Dorsolateral prefrontal cortex (tissue), 122 donors: ENCODE measurements at places on chromosomes 4 and X. TPM values are rescaled to one million over a fixed set of nuclear protein-coding genes. Genes with fewer than 3 reads are reported as not detected.

DNA sequence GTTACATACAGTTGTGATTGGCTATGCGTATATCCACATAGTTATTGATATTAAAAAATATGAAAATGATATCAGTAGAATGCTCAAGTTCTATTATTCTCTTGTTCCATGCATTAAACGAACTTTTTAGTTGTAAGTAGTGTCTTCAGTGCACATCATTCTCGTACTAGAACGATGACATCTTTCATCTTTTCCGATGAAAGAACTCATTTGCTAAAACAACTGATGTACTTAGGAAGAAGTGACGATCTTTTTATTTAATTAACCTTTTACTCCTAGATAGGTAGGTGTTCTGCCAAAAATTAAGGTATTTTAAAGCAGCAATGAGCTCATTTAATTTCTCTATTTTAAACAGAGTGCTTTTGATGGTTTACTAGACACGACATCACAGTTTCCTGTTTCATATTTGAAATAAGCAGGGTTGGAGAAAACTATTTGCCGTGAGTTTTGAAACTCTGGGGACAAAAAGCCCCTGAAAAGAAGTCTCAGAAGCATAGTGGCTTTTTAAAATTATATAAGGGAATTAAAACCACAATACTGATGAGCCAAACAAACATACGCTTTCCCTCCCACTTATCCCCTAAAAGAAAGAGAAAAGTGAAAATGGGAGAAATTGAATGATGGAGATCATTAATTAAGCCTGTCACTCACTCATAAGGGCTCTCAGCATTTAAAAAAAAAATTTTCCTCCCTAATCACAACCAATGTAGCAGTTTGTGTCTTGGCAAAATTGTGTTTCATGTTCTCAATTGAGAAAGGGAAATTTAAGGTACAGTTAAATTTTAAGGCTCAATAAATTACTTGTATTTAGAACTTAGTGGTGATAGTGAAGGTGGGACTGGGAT is 25.6 kb downstream of the SPRY1 start:
- no peak for DNase-seq

- DNase-seq = no peak
Measured at GRCh38 chr4:112931001-112931400, 118.5 kb upstream of the ANK2 start.

DSPP gene
- not detected for total RNA-seq

GRCh38 chr4:56570041-56570440 is 64.5 kb downstream of the ARL9 start:
- no peak for DNase-seq

GRCh38 chrX:42472727-42473126 is 305.2 kb downstream of the PPP1R2C start:
- DNase-seq = no peak

DNA sequence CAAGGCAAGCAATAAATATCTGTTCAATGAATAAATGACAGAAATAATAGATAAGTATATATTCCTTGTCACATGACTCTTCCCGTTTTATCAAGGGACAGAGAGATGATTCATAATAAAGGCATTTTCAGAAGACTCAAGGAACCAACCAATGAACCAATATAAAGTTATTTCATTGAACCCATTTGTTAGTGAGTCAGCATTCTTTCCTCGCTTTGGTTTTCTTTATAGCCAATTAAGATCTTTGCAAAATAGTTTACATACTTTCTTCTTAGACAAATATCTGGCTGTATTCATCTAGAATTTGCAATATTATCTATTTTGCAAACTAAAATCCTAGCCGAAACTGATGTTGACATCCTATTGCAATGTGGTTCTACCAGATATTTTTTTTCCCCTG is 269.4 kb downstream of the IL15 start:
- no peak for DNase-seq

- no peak for DNase-seq
Measured at GRCh38 chrX:130830599-130831346, 72.2 kb downstream of the ENOX2 start.

- no peak for DNase-seq
Measured at GRCh38 chrX:37830371-37830770, 17.0 kb downstream of the DYNLT3 start.

- no peak for DNase-seq
Measured at GRCh38 chrX:64975491-64975890, 759 bp downstream of the ZC4H2 start.

AFF2 gene
- 33.3 TPM for total RNA-seq

TRMT44 gene
- 31.2 TPM for total RNA-seq

GRCh38 chrX:34632384-34632783 is 24.7 kb downstream of the TMEM47 start:
- DNase-seq = no peak

DNA sequence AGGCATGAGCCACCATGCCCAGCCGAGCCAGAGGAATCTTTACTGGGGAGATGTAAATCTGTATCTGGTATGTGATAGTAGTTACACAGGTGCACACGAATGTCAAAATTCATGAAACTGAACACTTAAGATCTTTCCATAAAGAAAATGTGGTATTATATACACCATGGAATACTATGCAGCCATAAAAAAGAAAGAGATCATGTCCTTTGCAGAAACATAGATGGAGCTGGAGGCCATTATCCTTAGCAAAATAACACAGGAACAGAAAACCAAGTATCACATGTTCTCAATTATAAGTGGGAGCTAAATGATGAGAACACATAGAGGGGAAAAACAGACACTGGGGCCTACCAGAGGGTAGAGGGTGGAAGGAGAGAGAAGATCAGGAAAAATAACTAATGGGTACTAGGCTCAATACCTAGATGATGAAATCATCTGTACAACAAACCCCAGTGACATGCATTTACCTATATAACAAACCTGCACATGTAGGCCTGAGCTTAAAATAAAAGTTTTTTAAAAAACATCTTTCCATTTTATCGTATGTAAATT is 7.8 kb downstream of the TMEM156 start:
- no peak for DNase-seq

DNA sequence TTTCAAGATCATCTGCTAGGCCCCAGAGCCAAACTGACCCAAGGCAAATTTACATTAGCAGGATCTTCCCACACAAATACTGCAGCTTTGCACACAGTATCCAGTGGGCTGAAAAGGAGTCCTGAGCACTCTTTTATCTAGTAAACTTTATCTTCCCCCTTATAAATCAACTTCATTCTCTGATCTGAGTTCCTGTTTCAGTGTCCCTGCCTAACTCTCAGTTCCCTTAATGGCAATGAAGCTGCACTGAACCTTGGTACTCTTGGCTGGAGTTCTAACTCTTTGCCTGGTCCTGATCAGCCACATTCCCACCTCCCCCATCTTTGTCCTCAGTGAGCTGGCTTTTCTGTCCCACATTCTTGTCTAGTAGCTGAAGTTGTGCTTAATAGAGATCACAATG is 37.4 kb downstream of the EDA2R start:
- DNase-seq = no peak

DNA sequence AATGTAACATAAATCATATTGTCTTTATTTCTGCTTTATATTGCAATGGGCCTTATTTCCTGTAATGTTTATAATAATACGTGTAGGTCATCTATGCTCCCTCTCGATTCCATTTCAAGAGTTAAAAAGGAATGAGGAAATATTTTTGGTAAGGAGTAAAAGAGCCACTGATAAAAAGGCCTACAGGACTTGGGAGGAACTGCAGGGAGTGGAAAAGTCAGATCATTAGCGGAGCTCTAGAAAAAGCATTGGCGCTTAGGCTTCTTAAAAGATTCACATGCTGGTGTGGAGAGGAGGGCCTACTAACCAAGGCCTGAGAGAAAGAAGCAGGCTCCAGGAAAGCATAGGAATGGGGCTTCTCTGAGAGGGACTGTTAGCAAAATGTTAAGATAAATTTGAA is 82.9 kb upstream of the PNPLA4 start:
- DNase-seq = no peak

DNA sequence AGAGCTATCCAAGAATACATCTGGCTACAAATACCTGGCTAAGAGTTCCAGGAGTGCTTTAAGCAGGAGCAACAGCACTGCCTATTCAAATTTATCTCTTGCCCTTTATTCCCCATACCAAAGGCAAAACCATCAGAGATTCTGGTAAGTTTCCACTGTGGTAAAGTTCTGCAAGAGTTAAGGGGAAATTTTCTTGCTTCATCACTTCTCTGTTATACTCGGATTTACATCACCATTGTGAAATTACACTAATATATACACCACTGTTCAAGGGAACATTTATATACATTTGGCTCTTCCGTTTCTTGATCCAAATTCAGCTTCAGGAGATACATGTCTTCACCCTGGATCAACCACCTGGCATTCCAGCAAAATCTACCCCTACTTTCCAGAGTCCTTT is 70.8 kb upstream of the PTPN13 start:
- DNase-seq = no peak

- DNase-seq = no peak
Measured at GRCh38 chrX:125378770-125379169, 59.1 kb downstream of the TEX13C start.

DNA sequence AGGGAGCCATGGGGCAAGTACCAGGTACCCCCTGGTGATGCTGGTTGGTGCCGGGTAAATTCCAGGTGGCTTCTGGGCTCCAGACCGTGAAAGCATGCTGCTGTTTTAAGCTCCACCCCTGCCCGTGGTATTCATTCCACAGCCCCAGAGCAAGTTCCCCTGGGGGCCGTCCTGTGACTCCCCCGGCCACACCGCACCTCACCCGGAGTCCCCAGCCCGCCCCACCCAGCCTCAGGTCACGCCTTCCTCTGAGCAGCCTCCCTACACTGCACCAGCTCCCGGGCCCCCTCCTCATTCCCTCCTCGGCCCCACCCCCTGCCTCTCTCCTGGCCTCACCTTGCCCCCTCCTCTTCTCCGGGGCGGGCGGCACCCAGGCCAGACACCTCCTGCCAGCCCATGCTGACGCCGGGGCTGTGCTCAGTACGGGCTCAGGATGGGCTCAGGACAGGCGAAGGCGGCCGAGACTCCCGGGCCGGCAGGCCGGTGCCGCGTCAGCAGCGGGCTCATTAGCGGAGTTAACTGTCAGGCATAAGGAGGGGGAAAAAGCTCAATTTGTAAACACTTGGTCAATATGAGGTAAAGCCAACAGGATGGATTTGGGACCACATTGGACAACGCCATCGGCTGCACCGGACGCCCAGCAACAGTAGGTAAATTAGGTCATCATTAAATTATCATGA is 127.4 kb downstream of the FAM53A start:
- DNase-seq = no peak

FMR1NB gene
- total RNA-seq = not detected

GRCh38 chr4:114879916-114880669 is 233.3 kb downstream of the NDST4 start:
- DNase-seq = no peak

NDNF gene
- 1.8 TPM for total RNA-seq

DNA sequence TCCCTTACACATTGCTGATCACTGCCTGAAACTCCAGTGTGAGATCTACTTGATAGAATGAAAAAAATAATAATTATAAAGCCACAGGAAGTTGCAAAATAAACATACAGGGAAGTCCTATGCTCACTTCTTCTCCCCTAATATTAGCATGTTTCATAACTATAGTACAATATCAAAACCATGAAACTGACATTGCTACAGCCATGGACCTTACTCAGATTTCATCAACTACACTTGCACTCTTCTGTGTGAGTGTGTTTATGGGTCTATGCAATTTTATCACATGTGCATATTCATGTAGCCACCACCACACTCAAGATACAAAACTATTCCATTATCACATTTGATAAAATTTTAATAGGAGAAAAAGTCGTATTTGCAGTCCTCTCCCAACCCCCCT is 57.3 kb downstream of the SPINK2 start:
- no peak for DNase-seq

HTN3 gene
- not detected for total RNA-seq

DNA sequence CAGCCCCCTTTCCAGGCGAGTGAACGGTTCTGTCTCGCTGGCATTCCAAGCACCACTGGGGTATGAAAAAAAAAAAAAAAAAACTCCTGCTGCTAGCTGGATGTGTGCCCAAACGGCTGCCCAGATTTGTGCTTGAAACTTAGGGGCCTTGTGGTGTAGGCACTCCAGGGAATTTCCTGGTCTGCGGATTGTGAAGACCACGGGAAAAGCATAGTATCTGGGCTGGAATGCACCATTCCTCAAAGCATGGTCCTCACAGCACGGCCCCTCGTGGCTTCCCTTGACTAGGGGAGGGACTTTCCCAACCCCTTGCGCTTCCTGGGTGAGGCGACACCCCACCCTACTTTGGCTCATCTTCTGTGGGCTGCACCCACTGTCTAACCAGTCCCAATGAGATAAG is 516.8 kb upstream of the FAM241A start:
- no peak for DNase-seq

DNA sequence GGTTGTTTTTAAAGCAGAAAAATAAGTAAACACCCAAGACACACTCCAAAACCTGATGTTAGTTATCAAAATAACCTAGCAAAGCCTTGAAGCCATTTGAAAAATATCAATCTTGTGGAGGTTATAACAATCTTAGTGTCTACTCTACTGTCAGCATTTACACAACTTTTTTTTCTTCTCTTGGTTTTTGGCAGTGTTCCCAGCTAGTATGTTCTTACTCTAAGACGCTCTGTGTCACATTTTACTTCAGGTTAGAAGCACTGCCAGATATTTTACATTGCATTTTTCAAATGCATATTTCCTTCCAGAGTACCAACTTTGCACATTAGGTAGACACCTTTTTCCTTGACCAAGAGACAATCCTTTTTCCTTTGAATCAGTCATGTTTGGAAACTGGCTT is 114.0 kb upstream of the INPP4B start:
- DNase-seq = no peak

- no peak for DNase-seq
Measured at GRCh38 chrX:3485727-3486126, 139.3 kb upstream of the MXRA5 start.

DNA sequence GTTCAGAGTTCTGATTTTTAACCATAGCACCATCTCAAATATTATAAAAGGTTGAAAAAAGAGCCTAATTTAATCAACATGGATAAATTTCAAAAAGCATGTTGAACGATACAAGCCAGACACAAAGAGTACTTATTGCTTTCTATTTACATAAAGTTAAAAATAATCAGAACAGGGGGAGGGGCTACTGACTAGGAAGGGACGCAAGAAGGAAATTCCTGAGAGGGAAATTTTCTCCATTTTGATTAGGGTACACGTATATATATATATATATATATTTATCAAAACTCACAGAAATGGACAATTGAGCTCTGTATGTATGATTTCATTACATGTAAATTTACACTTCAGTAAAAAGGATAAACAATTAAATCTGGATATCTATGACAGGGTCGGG is 482 bp upstream of the MBTPS2 start:
- DNase-seq = no peak

DNA sequence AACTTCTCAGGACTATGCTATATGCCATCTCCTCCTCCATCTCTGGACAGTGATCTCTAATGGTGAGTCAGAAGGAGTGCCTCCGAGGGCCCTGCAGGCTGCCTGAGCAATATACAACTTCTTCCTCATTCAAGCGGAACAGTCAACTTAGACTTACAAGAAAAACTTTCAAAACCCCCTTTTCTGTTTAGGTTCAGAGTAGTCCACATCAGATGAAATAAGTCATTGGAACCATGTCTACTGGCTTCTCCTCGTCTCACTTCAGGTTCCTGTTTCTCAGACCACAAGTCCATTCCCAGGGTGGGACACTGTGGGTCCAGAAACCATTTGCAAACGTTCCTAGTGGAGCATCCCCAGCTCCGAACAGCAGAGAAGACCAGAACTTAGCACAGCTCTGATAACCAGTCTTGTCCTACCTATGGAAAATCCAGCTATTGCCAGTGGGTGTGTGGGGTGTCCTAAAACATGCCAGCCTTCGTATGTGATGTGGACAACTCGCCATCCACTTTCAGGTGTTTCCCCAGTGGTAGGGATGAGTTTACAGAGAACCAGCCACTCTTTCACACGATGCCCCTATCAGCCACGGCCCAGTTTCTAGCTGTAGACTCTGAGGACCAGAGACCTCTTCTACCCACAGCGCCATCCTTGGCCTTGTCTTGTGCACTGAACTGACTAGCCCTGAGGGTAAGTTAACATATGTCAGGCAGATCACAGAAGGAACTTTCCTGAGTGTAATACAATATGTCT is 32.7 kb upstream of the NKRF start:
- no peak for DNase-seq
